ENCODE measurements at places on chromosomes 5 and 9.

DNA sequence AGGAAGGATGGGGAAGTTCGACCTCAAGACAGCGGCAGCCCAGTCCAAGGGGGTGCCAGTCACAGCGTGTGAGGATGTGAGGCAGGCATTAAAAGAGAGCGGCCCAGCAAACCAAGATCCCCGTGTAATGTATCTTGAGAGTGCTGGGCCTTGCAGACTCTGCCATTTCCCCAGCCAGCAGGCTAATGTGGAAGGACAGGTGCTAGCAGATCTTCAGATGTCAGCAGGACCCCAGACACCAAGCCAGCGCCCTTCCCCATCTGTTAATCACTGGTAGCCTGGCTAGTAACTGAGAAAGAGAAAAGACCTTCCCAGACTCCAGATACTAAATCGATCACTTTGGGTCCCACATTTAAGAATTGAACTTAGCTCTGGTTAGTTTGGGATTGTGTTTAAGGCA is 62.2 kb downstream of the NTRK2 start:
- no peak for DNase-seq

DNA sequence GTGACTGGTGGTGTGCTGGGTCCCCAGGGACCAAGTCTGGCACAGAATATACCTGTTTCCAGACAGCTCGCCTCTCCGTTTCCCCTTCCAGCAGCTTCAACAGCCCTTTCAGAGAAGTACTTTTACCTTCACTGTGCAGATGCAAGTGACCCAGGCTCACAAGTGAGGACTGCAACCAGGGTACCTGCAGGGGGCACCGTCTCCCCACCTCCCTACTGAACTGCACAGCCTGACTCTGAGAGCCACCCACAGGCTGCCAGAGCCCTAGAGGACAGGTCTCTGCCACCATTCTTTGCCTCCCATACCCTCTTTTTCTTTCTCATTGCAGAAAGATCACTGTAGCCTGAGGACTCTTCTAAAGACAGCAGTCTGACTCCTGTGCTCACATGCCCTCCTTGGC is 15.4 kb downstream of the IL9 start:
- DNase-seq = no peak

- DNase-seq = no peak
Measured at GRCh38 chr5:143341807-143342570, 61.5 kb downstream of the NR3C1 start.

DNA sequence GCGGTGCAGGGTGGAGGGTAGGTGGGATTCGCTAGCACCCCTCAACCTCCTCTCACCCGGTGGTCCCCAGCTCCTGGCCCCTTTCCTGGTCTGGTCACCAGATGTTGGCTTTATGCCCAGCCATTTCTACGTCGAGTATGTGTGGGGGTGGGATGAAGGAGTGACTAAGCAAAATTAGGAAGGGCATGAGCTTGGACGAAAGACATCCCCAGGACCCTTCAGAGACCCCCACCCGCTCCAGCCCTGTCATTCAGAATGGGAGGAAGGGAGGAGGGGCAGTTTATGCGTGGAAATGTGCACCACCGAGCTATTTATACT is 742 bp downstream of the BHMT2 start:
- no peak for DNase-seq

GRCh38 chr5:39519079-39519478 is 94.3 kb upstream of the DAB2 start:
- DNase-seq = no peak
